Naive thymus-derived CD8-positive, alpha-beta T cell (primary cell): ENCODE measurements at places on chromosomes 5 and 9.
A peak's percentile ranks its signal among the peaks of the same experiment; 100 is the strongest.

DNA sequence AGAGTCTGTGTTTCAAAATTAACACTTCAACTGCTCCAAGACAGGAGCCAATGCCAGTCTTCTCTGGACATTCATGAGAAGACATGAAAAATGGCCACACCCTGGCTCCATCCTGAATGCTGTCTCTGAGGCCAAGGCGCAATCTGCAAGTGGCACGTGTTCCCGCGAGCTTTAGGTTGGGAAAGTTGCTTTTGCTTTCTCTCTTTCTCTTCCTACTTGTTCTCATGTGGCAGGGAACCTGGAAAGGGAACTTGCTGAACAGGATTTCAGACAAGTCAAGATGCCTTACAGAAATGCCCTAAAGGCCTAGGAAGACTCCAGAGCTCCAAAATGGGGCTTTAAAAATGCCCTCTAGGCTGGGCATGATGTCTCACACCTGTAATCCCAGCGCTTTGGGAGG is 91.9 kb upstream of the OTULINL start:
- DNase-seq, result no peak

DNA sequence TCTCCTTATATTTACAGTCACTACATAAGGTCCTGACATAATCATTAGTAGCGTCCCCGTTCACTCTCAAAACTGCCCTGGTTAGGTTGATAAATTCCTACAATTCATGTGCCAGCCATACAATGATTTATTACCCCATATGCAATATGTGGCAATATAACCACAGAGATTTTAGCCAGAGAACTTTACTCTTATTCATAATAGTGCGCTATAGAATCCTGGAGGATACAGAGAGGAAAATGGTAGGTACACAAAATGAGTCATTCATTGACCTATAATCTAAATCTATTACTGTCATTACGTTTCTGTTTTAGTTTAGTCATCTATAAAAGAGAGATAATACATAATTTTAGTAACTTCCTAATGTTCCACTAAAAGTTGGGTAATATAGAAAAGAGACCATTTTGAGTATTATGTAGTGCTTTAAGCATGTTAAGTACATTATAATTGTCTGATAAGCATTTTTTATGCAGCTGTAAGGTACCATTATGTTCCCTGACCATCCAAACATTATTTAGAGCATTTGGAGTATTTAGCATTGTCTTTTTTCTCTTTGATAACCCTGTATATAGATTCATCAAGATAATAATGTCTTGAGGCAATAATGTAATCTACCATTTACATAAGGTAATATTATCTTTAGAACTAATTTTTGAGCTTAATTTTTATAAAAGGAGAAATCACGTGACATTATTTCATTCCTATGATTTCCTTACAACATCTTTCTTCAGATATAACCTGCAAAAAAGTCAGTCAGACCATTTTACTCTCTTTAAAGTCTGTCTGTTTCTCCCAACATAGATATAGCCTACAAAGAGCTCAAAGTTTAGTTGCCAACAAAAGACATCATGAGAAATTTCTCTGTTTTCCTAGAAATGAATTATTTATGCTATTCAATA is 655.5 kb upstream of the ZNF608 start:
- no peak for DNase-seq

- no peak for DNase-seq
These were observed 88.4 kb downstream of the GALNT10 start for GRCh38 chr5:154278908-154279307.

- no peak for DNase-seq
These were observed 33.0 kb downstream of the FAM240B start for GRCh38 chr9:38686933-38687332.

DNA sequence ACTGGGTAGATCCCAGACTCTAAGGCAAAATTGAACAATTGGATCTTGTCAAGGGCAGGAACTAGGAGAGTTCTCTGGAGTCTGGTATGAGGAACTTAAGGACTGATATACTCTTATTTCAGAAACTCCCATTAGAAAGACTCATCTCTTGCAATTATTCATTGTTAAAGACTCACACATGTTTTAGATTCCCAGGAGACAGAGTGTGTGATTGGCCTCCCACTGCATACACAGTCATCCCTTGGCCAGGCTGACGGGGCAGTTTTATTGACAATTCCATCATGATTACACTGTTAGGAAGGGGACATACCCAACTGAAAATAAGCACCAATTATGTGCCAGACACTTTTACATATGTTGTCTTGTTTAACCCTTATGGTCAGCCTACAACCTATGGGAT is 347.2 kb downstream of the DMAC1 start:
- DNase-seq, result no peak

DNA sequence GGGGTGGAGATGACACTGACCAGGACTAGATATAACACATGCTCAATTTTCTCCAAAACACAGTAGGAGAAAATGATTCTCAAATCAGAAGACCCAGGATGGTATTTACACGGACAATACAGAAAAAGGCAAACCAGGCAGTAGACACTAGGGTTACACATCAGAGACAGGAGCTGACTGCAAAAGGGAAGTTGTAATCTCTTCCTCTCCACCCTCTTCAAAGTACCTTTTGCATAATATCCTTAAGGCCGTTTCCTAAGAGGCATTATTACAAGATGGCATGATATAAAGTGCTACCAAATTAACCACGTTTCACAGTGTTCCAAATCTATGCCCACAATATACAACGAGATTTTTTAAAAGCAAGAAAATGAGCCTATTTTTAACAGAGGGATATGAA is 39.2 kb downstream of the YIPF5 start:
- DNase-seq, result no peak

GRCh38 chr5:80632700-80633099 is 21.8 kb upstream of the MSH3 start:
- DNase-seq, result no peak

DNA sequence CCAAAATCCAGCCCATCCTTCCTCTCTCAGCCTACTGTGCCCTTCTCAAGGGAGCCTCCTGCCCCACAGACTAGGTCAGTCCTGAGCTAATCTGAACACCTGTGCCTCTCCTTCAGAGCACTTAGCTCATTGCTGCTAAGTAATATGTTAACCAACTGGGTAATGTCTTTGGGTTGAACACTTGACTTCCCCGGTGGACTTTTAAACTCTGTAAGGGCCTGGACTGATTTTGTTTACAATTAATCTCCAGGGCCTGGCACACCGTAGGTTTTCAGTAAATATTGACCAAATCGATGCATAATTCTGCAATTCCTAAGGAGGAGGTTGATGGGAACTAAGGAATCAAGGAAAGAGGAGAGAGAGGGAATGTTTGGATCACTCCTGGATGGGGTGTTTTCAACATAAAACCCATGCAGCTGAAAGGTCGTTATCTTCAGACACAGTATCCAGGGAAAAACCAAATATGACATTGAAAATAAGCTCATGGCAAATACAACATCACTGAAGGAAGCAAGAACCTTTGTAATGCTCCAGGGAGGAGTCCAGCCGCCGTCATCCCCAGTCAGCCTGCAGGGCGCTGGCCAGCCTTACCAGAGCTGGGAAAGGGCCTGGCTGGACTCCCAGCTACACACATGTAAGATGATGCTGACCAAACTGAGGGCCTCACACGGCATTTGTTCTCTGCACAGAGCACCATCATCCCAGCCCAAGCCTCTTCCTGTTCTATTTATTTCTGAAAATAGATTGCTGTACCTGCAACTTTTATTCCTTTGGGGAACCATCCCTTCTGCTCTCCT is 166.3 kb downstream of the C5orf15 start:
- DNase-seq, result no peak

DNA sequence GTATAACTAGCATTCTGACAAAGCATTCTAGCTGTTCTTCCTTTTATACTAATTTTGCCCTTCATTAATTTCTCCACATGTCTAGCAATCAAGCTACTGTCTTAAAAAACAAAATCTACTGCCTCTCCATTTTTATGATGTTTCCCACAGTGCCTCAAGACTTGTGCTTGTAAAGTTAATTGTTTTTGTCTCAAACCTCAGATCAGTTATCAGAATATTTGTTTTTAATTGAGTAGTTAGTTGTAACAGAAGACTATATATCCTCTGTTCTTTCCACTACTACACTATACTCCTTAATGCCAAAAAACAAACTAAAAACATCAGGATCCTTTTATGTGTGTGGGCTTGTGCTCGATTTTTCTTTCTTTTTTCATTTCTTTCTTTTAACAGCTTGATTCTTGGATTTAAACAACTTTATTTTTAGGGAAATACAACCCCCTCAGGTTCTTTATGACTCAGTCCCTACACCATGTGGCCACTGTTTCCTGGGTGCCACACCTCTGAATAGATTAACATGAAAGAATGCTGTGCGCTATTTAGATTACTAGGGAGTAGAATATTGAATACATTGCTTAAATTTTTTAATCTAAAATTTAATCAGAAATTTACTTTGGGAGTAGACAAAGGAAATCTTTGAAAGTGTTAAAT is 1.2 kb downstream of the ASPN start:
- DNase-seq, result no peak

GRCh38 chr9:90018688-90019087 is 413.9 kb downstream of the GADD45G start:
- no peak for DNase-seq

- DNase-seq, result no peak
These were observed at the start of gene ABCA2 for GRCh38 chr9:137027369-137028262. ABCA2 (minus strand) TSS chr9:137028237; CDS start chr9:137028140, 97 bp downstream.

DNA sequence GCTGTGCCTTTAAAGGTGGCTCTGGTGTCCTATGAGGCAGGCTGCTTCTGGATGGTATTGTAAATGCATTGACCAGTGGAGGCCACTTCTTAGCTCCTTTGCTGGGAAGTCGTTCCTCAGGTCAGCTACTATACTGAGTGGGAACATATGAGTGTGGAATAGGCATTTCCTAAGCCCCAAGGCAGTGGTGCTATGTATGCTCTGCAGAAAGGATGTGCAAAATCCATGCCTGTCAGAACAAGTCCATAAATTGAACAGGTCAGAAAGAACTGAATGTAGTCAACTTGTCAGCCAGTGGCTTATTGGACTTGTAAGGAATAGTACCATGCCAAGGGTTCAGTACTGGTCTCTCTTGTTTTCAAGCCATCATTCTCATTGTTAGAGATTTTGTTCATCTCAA is 216.4 kb downstream of the CDH10 start:
- no peak for DNase-seq

- DNase-seq, result no peak
These were observed 579.2 kb upstream of the ZNF608 start for GRCh38 chr5:125325488-125326149.

DNA sequence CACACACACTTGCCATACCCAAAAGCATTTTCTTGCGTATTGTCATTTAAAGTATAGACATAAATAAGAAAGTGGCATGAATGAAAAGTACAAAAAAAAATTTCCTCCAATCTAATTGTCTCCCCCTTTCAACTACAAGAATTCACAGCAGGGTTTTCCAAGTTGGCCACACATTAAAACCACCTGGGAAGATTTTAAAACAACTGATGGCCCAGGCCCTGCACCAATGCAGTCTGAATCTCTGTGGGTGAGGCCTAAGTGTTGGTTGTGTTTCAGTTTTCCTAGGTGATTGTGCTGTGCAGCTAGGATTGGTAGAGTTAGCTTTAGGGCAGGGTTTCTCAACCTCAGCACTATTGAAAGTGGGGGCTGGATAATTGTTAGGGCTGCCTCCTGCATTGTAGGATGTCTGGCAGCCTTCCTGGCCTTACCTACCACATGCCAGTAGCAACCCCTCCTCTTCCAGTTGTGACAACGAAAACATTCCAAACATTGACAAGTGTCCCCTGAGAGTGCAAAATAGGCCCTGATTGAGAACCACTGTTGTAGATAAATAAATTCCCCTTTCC is 337.1 kb downstream of the KIAA0825 start:
- DNase-seq, result no peak

- DNase-seq, result no peak
These were observed 33.4 kb upstream of the SLC25A51 start for GRCh38 chr9:37937366-37937765.

GRCh38 chr9:87753313-87753712 is 27.4 kb downstream of the CTSL start:
- no peak for DNase-seq

DNA sequence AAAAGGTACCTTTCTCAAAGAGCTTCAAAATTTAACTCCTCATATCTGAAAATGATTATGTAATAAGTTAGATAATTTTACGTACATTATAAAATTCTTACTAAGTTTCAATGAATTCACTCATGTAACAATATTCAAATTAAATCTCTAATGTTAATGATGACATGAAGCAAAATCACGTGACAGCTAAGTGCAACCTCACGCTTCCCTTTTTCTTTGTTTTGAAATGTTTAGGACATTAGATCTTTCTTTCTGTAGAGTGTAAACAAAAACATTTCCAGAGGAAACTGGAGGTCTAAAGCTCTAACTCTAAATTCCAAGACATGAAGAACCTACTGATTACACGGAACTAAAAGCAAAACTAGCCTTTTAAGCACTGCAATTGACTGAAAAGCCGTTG is 227.3 kb upstream of the TBCA start:
- DNase-seq, result no peak

- DNase-seq, result peak; percentile 56
These were observed 984 bp downstream of the STXBP1 start for GRCh38 chr9:127612939-127613582.

DNA sequence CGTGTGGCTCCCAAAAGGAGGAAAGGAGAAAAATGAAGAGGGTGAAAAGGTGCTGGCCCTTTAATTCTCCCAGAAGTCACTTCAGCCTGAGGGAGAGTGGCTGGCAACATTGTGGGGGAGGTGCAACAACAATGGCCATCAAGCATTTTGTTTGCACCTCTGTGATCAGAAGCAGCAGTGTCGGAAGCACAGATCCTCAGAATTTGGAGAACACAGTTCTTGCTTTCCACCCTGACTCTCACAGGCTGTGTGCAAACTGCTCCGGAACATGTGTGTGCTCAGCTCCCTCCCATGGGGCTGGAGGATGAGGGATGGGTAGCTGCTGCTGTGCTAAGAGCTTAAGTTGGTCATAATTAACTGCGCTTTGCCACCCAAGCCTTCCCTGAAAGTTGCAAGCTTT is 127.1 kb downstream of the DPYSL3 start:
- no peak for DNase-seq

DNA sequence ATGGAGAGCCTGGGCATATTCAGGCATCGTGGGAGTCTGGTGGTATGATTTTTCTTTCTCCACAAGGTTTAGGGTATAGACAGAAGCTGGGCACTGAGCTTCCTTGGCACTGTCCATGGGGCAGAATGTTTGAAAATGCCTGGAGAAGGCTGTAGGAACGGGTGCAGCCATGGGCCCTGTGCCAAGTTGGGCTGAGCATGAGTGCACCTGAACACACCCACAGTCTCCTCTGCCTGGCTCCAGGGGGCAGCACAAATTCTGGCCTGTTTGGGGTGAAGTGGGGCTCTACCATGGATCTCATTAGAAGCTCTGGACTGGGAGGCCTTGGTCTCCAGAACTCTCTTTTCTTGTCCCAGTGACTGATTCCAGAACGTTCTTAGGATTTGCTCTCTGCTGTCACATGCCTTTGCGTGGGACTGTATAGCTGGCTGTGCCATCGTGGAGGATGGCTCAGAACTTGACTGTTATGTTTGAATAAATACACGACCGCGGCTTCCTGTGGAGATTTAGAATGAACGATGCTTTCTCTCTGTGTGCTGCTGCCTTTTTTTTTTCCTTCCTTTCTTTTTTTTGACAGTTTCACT is 229.8 kb downstream of the FANCC start:
- no peak for DNase-seq

DNA sequence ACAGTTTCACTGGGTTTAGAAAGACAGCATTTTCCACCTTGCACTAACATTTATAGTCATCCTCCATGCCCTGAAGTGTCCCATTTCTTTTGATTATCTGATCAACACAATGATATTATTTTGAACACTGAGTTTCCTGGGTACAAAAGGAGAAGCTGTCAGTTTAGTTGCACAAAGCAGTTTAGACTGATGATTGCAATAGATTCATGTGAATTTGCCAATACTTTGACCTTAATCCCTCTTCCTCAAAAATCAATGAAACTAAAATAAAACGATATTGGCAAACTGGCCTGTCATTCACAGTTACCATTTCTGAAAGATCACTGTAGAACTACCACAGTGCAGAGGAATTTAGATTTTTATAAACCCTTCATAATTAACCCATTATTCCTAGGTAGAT is 34.2 kb upstream of the RASGRF2 start:
- no peak for DNase-seq
